ENCODE measurements at places on chromosomes 11 and 22.

DNA sequence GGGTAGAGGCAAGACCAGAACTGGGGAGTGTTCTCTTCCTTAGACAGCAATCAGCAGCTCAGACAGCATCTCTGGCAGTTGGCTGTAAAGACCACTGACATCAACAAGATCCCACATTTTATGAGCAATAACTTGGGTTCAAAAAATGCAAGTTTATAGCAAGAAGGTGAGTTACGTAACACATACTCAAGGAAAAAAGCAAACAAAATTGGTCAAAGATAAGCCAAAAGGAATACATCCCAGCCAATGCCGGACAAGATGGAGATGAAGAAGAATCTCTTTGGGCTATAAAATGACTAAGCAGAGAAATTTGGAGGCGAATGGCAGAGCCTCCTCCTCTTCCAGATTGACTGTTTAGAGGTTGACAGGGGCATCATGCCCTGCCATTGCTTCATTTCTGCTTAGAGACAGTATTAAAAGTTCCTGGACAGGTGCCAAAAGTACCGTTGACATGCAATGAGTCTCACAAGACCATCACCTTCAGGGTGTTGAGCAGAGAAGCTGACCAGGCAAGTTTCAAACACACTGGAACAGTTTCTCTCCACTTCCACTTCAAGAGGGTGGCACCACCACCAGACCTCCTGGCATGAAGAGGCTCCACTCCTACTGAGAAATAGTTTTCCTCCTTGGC lies 55.9 kb downstream of the ENDOD1 start:
- DNase-seq = no peak

- no peak for DNase-seq
Measured at GRCh38 chr11:58958500-58958899, 19.2 kb downstream of the GLYATL1 start.

DNA sequence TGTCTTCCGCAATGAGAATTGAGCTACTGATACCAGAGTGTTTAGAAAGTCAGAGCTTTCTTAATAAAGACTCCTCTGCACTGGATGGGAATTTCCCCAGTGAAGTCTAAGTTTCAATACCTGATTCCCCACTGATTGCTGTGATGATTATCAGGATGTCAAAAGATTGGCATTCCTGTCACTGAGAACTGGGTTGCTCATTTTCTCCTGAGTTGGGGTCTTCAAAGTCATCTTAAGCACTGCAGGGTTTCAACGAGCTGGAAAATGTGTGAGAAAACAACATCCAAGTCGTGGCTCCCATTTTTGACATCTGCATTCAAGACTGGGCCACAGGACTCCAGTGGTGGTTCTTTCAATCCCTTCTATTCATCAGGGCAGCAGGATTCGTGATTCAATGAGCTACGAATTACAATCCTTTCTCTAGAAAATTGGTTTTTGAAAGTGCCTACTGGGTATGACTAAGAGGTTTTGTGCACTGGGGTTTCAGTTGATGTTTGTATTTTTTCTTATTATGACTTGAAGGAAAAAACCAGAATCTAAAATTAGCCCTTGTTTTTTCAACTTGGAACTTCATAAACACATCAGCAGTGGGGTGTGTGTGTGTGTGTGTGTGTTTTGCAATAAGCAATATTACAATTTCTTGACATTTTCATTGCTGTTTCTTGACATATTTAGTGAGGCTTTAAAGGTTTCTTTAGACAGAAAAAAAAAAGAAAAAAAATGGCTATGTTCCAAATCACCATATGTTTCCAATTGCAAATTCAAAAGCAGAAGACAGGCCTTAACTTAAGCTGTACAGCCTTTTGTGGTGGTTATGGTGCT lies 233.0 kb downstream of the FAM76B start:
- no peak for DNase-seq

- no peak for DNase-seq
Measured at GRCh38 chr11:18168372-18168771, 4.3 kb upstream of the MRGPRX4 start.

DNA sequence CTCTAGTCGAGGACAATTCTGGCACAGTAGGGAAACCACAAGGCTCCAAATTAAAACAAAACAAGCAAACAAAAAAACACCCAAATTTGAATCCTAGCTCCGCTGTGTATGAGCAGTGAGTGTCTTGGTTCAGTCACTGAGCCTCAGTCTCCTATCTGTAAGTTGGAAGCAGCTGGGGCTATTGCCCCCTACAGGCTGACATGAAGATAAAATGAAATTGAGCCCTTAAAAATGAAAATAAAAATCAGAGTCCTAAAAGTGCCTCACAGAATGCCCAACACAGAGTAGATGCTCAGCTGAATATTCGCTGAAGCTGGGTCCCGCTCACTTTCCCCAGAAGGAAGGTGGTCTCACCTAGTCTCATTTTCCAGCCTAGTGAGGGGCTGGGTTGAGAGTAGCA lies 65.2 kb downstream of the PDE2A start:
- DNase-seq = no peak

- no peak for DNase-seq
Measured at GRCh38 chr11:59115553-59115952, 8.5 kb downstream of the FAM111B start.

DNA sequence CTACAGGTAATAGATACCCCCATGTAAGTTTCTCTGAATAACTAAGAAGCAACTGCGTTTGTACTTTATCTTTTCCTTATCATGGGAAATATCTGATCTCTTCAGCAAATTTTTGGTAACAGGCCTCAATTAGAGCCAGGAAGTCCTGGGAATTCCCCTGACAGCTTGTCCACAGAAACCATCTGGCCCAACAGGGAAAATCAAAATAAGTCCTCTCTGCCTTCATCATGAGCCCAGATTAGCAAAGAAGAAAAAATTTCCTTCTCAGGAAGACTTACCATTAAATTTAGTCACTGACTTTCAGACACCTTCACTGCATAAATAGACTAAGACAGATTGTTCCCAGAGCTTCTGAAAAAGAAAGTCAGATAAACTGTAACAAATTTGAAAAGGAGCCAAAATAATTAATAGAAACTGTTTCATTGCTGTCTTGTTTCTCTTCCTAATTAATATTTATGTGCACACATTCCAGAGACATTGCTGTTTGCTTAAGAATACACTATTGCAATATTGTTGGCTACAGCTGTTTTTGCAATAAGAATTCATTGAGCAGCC lies 278.1 kb upstream of the FAT3 start:
- DNase-seq = no peak

All from SIG-M5 (cell line).